ENCODE measurements at places on chromosomes 12 and 14.

DNA sequence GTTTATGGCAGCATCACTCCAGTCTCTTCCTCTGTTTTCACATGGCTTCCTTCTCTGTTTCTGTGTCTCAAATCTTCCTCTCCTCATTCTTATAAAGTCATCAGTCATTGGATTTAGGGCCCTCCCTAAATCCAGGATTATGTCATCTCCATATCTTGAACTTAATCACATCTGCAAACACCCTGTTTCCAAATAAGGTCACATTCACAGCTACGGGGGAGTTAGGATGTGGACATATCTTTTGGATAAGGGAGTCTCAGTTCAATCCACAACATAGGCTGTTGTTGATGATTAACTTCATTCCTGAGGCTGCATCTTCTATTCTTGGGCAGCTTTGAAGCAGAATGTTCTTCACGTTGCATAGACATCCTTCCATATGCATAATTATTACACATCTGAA, 40.3 kb upstream of the NTF3 start:
- DNase-seq, result no peak

GRCh38 chr12:104414581-104415341, 42.0 kb upstream of the CHST11 start:
- DNase-seq, result no peak

- no peak for DNase-seq
Observed at GRCh38 chr12:39966256-39966655, 139.6 kb downstream of the SLC2A13 start.

DNA sequence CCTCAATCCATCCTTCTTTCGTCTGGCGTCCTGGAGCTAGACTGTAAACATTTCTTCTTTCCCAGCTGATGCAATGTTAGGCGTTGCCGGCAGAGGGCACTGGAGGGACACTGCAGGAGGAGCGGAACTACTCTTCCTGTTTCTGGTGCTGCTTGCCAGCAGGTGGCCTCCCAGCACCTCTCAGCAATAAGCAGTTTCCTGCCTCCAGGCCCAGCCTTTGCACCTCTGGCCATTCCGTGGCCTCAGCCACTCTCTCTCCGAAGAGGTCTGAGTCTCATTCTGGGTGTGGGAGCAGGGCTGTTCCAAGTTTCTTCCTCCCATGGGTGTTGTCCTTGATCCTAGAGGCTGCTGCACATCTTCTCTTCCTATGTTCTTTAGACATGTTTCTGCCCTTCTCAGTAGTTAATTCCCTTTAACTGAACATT, 7.5 kb upstream of the ASPG start:
- DNase-seq, result peak; percentile 86

DNA sequence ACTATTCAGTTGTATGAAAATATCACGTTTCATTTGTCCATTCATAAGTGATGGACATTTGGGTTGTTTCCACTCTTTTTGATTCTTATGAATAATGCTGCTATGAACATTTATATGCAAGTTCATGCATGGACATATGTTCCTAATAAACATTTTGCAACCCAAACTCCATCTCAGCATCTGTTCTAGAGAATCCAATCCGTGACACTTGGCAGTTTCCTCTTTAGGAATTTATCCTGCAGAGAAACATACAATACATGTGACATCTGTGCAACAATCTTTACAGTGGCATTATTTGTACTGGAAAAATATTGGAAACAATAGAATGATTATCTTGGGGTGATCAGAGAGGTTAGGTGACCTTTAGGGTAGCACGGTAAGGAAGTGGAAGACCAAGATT, 290.8 kb upstream of the SRRM4 start:
- DNase-seq, result no peak

DNA sequence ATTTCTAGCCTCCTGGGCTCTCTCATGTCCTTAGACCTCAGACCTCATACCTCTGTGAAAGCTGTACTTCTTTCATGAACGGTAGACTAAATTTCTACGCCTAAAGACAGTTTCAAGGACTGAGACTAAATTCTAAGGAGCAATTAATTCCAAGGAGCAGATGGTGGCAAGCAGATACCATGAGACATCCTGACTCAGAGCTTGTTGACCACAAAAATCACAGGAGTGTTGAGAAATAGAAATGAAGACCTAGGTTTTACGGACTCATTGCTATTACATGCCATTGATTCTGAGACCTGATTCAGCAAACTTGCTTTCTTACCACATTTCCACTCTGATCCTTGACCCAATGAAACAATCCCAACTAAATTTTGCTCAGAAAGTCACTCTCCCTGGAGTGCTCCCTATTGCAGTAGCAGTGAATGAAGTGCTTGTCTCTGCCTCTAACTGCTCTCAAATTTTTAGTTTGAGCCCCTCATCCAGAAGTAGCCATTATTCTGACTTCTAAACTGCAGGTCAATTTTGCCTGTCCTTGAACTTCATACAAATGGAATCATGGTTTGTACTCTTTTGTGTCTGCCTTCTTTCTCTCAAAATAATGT, 52.0 kb downstream of the PEX5 start:
- DNase-seq, result no peak

Measured in stimulated activated naive CD8-positive, alpha-beta T cell treated with anti-CD3 and anti-CD28 coated beads, Interleukin-15, Interleukin-2, amounts not matched to agents 100 U/mL and 50 U/mL, for 24 hours (primary cell).